ENCODE measurements at places on chromosomes 5 and 9.

GRCh38 chr5:160679567-160680309 lies 172.3 kb downstream of the ATP10B start:
- H3K4me1 ChIP-seq: no peaks in the 10 kb centered on the region
- H3K27me3 ChIP-seq: no peaks in the 10 kb centered on the region
- H3K27ac ChIP-seq: no peak overlapping the region
- DNase-seq: no peak
- H3K36me3 ChIP-seq: no peaks in the 10 kb centered on the region

GRCh38 chr5:90889325-90889600 lies 330.7 kb downstream of the ADGRV1 start:
- DNase-seq: no peak
- H3K36me3 ChIP-seq: no peaks in the 10 kb centered on the region
- H3K27ac ChIP-seq: no peak overlapping the region
- H3K27me3 ChIP-seq: peaks cover 12% of the 10 kb centered on the region
- no peak overlapping the region for H3K4me3 ChIP-seq

- no peaks in the 10 kb centered on the region for H3K27me3 ChIP-seq
- H3K4me1 ChIP-seq: peaks cover 93% of the 10 kb centered on the region
- H3K36me3 ChIP-seq: no peaks in the 10 kb centered on the region
- no peak overlapping the region for H3K4me3 ChIP-seq
- peak overlapping the region; percentile 82 for H3K27ac ChIP-seq
- DNase-seq: peak; percentile 76
Measured at GRCh38 chr9:89532478-89532877, 34.6 kb upstream of the SEMA4D start.

- no peaks in the 10 kb centered on the region for H3K36me3 ChIP-seq
- no peak overlapping the region for H3K4me3 ChIP-seq
- no peak for DNase-seq
- no peak overlapping the region for H3K27ac ChIP-seq
- H3K4me1 ChIP-seq: peaks cover 26% of the 10 kb centered on the region
- H3K27me3 ChIP-seq: no peaks in the 10 kb centered on the region
Measured at GRCh38 chr9:37955781-37956422, 52.0 kb upstream of the SLC25A51 start.

GRCh38 chr9:111484572-111484894 lies 350 bp upstream of the ECPAS start:
- peak overlapping the region; percentile 87 for H3K27ac ChIP-seq
- no peak for DNase-seq
- H3K27me3 ChIP-seq: no peaks in the 10 kb centered on the region
- H3K4me1 ChIP-seq: peaks cover 30% of the 10 kb centered on the region
- H3K4me3 ChIP-seq: peak overlapping the region; percentile 85

DNA sequence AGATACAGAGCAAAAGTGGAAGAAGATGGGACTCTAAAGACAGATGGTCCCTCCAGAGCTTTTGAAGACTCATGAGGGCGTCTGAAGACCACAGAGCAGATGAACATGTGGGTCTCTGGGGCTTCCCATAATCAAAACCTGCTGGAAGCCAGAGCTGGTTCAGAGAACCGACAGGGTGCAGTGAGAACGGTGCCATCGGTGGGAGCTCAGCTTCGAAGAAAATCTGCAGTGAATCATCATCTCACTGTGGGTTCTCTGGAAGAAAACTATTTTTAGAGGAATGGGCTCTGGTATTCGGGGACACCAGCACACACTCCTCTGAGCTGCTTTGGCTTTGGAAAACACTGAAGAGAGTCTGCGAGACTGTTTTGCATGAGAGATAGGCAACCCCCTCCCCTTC lies 222.4 kb upstream of the PANK3 start:
- peak; percentile 25 for DNase-seq
- peak overlapping the region; percentile 64 for H3K27ac ChIP-seq
- peaks cover 33% of the 10 kb centered on the region for H3K4me1 ChIP-seq
- H3K4me3 ChIP-seq: peak overlapping the region; percentile 17
- H3K36me3 ChIP-seq: no peaks in the 10 kb centered on the region

DNA sequence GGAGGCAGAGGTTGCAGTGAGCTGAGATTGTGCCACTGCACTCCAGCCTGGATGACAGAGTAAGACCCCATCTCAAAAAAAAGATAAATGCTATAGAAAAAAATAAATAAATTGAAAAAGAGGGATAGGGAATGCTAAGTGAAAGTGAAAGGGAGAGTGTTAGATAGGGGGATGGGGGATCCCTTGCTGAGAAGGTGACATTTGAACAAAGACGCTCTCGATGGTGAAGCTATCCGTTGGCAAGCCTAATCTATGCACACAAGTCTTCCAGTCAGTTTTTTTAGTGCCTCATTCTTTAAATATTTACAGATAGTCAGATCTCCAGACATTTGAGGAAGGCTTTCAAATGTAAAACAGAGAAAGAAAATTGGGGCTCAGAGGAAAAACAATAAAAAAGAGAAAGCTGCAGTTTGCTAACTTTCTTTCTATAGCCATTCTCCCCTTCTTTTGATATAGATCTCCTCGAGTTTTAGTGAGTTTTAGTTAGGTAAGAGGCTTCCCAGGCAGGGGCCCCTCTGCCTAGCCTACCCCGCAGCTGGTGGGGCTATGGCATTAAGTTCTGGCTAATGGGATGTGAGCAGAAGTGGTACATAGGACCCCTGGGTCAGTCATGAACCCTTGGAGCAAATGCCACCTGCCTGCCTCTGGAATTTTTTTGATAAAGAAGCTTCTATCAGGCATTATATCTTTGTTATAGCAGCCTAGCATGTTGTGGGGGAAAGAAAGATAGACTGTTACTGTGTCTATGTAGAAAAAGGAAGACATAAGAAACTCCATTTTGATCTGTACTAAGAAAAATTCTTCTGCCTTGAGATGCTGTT lies 12.0 kb downstream of the GLRX start:
- DNase-seq: no peak
- H3K27me3 ChIP-seq: no peaks in the 10 kb centered on the region
- H3K4me1 ChIP-seq: peaks cover 65% of the 10 kb centered on the region
- peak overlapping the region; percentile 65 for H3K27ac ChIP-seq
- H3K4me3 ChIP-seq: no peak overlapping the region

- H3K27ac ChIP-seq: no peak overlapping the region
- H3K36me3 ChIP-seq: no peaks in the 10 kb centered on the region
- no peak for DNase-seq
- H3K4me3 ChIP-seq: no peak overlapping the region
Measured at GRCh38 chr5:99544356-99544755, 615.5 kb upstream of the CHD1 start.

GRCh38 chr5:126043688-126044087 lies 379.5 kb upstream of the GRAMD2B start:
- H3K36me3 ChIP-seq: no peaks in the 10 kb centered on the region
- no peaks in the 10 kb centered on the region for H3K4me1 ChIP-seq
- DNase-seq: no peak
- no peak overlapping the region for H3K27ac ChIP-seq

DNA sequence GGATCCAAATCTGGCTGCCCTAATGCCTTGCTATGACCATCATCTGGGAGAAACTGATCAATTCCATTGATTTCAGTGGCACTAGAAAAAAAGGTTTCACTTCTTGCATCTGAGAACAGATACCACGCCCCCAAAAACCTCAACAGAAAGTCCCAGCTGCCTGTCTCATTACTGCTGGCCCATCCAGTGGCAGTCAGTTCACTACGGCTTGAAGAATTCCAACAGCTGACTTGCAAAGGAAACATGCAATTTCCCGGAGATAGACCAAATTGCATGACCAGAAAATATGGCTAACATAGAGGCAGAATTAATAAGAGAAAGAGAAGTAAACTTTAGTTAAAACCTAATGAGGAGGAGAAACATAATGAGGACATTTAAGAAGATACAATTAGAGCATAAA lies 48.6 kb downstream of the UGCG start:
- peaks cover 14% of the 10 kb centered on the region for H3K4me1 ChIP-seq
- no peaks in the 10 kb centered on the region for H3K36me3 ChIP-seq
- peak; percentile 40 for DNase-seq
- H3K4me3 ChIP-seq: no peak overlapping the region
- no peak overlapping the region for H3K27ac ChIP-seq
- H3K27me3 ChIP-seq: peaks cover 3% of the 10 kb centered on the region

- no peak overlapping the region for H3K4me3 ChIP-seq
- no peaks in the 10 kb centered on the region for H3K27me3 ChIP-seq
Measured at GRCh38 chr9:100377015-100377414, 24.3 kb upstream of the TEX10 start.

- no peaks in the 10 kb centered on the region for H3K4me1 ChIP-seq
- peaks cover 9% of the 10 kb centered on the region for H3K27me3 ChIP-seq
- no peak overlapping the region for H3K4me3 ChIP-seq
- no peak for DNase-seq
- no peak overlapping the region for H3K27ac ChIP-seq
- peaks cover 22% of the 10 kb centered on the region for H3K36me3 ChIP-seq
Measured at GRCh38 chr5:150946351-150946905, 41.6 kb upstream of the ZNF300 start.

DNA sequence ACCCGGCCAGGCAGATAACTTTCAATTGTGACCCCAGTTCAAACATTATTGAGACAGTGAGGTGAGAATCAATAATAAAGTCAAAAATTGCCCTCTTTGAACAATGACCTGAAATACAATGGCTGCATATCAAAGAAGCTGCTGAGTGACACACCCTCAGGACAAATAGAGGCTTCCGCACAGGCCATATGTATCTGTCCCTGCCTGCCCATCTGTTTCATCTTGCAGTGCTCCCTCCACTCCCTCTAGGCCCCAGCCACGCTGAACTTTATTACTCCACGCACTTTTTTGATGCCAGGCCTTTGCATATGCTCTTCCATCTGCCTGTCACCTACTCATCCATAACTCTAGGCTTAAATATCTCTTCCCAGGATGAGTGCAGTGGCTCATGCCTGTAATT lies 15.9 kb upstream of the PFDN1 start:
- H3K27ac ChIP-seq: no peak overlapping the region
- no peaks in the 10 kb centered on the region for H3K4me1 ChIP-seq
- no peaks in the 10 kb centered on the region for H3K36me3 ChIP-seq
- no peaks in the 10 kb centered on the region for H3K27me3 ChIP-seq
- DNase-seq: no peak
- no peak overlapping the region for H3K4me3 ChIP-seq

DNA sequence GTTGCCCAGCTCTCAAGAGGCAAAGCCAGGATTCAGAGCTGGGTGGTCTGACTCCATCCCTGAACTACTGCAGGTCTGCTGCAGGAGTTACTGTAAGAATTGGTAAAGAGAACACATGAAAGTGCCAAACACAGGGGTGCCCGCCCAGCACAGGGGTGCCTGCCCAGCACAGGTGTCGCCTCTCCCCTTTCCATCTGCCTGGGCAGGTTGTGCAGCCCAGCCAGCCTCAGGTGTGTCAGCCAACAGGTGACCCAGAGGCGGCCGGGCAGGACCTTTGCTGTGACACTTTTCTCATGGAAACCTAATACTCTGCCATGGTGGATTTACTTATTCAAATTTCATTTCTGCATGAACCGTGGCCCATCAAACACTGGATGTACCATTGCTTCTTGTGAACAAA lies 289.7 kb upstream of the IRX4 start:
- no peak overlapping the region for H3K27ac ChIP-seq
- H3K4me3 ChIP-seq: no peak overlapping the region
